ENCODE measurements at places on chromosomes 13 and 19. TPM values are rescaled to one million over a fixed set of nuclear protein-coding genes. Genes with fewer than 3 reads are reported as not detected.

The BCL3 gene
- polyA plus RNA-seq = 9.0 TPM

The ATP4B gene
- 0.20 TPM for polyA plus RNA-seq

The FFAR1 gene
- 0.25 TPM for polyA plus RNA-seq

GRCh38 chr19:19459707-19460251 is 54.3 kb downstream of the GATAD2A start:
- DNase-seq = no peak

DNA sequence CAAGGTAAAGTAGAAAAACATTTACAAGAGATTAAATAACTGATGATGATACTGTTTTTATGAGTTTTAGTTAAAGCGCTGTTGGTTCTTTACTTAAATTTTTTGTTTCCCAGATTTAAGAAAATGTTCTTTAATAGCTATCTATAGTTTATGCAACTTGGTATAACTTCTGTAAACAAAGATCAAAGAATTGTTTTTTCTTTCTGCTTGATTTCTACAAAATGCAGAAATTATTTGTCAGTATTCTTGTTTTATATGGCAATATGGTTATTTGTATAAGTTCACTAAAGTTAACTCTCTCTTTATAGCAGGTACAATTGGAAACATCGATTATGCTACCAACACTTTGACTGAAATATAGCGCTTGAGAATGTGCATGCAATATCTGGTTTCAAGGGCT is 2465.1 kb upstream of the PCDH20 start:
- no peak for DNase-seq

- DNase-seq = no peak
These were observed 5.9 kb downstream of the CEACAM19 start for GRCh38 chr19:44677019-44677811.

- DNase-seq = no peak
These were observed 24.6 kb upstream of the KLF12 start for GRCh38 chr13:74158571-74159352.

GRCh38 chr13:71591374-71591773 is 275.6 kb downstream of the DACH1 start:
- DNase-seq = no peak

The RDH8 gene
- polyA plus RNA-seq = not detected

The ZNF229 gene
- 16.1 TPM for polyA plus RNA-seq

- DNase-seq = no peak
These were observed 136.4 kb downstream of the URI1 start for GRCh38 chr19:30078381-30078910.

GRCh38 chr13:35475960-35476943 is at the start of gene MAB21L1:
Gene MAB21L1, minus strand, starts transcription at chr13:35476689. Its CDS starts 551 bp downstream, at chr13:35476138.
- no peak for DNase-seq

The KLK12 gene
- polyA plus RNA-seq = not detected

GRCh38 chr19:19659646-19660245 is 3.7 kb downstream of the ATP13A1 start:
- no peak for DNase-seq

DNA sequence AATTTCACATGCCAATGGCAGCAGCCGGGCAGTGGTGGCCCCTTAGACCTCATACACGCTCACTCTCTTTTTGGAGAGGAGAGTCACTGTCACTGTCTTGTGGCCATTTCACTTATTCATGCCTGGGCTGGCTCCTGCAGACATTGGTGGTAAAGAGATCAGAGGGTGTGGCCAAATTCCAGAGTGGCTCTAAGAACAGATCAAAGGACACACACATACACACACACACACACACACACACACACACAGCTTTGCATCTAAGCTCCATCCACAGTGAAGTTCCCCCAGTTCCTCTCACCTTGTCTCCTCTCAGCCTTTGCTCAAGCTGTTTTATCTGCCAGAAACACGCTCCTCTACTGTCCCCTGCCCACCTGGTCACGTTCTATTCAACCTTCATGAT is 46.5 kb upstream of the KPNA3 start:
- no peak for DNase-seq

DNA sequence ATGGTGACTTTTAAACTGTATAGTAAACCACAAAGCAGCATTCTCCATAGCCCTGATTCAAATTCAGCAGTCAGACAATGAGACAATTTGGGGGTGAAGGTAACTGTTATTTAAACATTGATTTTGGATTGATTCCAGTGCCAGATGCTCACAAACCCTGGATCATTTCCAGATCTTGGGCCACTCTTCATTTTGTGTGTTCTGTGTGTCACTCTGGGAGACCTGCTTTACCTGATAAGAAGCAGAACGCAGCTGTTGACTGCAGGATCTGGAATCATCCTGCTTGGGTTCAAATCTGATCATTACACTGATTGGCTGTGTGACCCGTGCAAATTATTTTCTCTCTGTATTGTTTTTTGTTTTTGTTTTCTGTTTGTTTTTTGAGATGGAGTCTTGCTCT is 4.0 kb upstream of the PCDH8 start:
- DNase-seq = no peak

GRCh38 chr13:27600711-27601110 is 19.6 kb downstream of the LNX2 start:
- no peak for DNase-seq

The RAP2A gene
- 41.3 TPM for polyA plus RNA-seq

GRCh38 chr13:101846249-101846648 is 393.8 kb downstream of the ITGBL1 start:
- DNase-seq = no peak

The C19orf33 gene
- polyA plus RNA-seq = 11.3 TPM

DNA sequence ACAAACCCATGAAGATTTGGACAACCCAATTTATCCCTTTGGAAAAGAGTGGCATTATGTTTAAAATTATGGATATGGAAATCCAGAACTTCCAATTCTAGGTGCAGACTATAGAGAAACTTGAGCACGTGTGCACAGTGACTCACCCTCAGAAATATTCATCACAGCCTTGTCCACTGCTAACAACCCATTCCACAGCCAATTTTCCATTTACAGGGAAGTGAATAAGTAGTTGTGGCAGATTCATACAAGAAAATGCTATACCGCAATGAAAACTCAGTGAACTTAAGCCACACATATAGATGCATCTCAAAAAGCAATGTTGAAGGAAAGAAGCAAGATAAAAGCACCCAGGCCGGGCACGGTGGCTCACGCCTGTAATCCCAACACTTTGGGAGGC is 133.3 kb downstream of the USP12 start:
- DNase-seq = no peak

DNA sequence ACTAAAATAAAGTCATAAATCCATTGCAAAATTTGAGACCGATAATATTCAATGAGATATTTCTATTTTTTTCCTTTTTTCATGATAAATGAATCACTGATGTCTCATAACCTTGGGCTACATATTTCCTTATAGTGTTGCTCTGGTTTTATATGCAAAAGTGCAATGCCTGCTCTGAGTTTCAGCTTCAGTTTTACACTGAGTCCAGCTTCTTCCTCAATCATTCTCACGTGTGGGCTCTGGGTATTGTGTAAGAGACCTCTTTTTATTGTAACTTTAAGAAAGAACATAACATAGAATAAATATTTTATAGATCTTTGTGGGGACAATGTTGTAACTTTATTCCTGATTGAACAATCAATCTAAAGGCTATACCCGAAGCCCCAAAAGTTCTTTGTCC is 280.2 kb upstream of the EDNRB start:
- no peak for DNase-seq

DNA sequence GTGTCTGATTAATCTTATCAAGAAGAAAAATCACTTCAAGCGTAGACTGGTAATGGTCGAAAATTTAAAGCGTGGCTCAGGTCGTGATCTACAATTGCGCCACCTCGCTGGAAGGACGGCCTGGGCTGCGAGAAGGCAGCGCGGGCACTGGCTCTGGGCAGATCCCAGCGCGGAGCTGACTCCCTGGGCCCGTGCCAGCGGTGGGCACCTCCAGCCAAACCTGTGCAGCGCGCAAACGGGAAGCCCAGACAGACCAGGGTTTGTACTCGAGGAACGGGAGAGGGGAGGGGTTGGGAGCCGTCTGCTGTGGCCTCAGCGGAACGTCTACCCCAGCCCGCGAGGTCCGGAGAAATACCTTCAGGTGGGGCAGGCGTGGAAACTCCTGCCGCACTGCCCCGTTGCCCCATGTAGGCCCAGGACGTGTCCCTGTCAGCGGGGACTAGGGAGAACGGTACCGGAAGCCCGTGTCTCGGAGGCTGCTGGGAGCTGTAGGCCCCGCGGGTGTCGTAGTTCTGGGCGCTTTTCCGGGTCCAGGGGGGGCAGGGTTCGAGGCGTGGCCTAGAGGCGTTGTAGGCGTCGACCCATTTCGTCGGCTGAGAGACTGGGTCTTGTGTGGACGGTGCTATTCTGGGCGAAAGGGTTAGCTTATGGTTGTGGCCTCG is 21.1 kb downstream of the ZNF274 start:
- DNase-seq = no peak

The RUBCNL gene
- 2.0 TPM for polyA plus RNA-seq

The PDE4C gene
- 0.30 TPM for polyA plus RNA-seq

Data from renal cortex interstitium (tissue), 15 donors.